ENCODE measurements at places on chromosomes 5 and 9. TPM values are rescaled to one million over a fixed set of nuclear protein-coding genes. Genes with fewer than 3 reads are reported as not detected.

Gene PDZD2
- total RNA-seq, result 5.3 TPM

DNA sequence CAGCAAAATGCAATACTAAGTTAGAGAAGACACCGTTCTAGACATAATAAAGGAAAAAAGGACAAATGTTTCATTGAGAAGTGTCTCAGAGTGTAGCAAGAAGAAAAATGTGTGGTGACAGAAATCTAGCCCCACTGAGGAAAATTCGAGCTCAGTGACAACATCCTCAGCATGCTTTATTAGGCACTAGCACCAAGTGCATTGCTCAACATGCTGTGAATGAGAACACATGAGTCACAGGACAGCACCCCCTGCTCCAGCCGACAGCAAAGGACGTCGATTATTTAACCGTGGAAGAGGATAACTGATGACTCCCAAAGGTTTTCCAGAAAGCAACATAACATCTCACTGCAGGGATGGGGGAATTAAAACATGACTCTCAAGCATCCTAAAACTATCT lies 182.7 kb downstream of the GNAQ start:
- DNase-seq, result peak; percentile 79

Gene MCTP1
- total RNA-seq, result 22.1 TPM

DNA sequence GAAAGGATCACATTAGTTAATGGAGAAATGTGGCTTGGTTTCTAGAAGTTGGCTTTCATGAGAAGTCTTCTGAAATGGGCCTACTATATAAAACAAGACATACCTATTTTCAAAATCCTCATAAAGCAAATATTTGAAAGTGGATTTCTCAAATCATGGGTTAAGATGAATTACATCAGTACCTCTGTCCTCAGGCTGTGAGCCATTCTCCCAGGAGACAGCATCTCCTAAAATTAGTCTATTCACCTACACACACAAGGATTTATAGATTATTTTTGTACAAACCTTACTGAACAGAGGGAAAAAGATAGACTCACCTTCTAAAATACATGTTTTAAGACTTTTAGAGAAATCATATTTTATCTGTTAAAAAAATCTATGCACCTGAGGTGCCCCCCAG lies 32.1 kb upstream of the SPOCK1 start:
- no peak for DNase-seq

DNA sequence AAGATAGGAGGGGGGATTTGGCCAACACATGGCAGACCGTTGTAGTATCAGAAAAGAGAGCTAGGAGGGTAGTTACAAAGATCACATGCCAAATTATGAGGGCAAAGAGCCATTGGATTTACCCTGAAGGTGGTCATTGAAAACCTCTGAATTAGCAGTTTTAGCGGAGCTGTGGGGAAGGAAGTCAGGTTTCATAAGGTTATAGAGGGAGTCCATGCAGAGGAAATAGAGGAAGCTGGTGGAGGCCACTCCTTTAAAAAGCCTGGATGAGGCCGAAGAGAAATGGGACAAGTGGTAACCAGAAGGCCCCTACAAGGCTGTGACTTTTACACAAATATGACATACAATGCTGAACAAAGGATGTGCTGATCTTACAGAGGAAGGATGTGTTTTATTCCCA lies 13.2 kb downstream of the DOCK8 start:
- DNase-seq, result no peak

- DNase-seq, result no peak
Measured at GRCh38 chr9:6633378-6633777, 12.2 kb downstream of the GLDC start.

GRCh38 chr5:132812123-132812765 lies 858 bp upstream of the SOWAHA start:
- DNase-seq, result no peak

Gene PHF24
- not detected for total RNA-seq

DNA sequence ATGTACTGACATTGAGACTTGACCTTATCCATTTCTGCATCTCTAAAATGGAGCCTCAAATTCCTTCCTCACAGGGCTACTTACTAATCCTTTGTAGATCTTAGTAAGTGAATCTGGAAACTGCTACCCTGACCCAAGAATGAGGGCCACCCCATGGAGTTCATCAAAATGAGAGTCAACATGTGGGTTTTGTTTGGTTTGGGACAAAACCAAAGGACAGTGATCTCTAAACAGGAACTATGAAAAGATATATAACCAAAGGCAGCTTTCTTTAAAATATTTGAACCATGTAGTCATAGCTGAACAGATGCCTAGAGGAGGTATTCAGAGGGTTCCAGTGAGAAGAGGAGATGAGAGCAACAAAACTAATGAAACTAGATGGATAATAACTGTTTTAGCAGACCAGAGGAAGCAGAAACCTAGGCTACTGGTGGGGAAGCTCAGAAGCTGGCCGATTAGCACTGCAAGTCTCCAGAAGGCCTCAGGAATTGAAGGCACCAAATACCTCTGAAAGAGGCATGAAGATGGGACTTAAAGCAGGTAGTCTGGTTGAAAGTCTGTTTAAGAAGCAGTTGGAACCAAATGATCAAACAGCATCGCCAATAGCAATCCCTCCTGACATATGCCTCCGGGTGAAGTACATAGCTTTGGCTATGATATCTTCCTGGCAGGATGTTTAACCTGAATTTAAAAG lies 45.8 kb downstream of the THOC3 start:
- DNase-seq, result no peak

Gene FBLL1
- total RNA-seq, result not detected

- no peak for DNase-seq
Measured at GRCh38 chr5:107294211-107294550, 376.6 kb downstream of the EFNA5 start.

Gene EGR1
- total RNA-seq, result 1.1 TPM

- no peak for DNase-seq
Measured at GRCh38 chr5:38077652-38078051, 180.7 kb upstream of the EGFLAM start.

DNA sequence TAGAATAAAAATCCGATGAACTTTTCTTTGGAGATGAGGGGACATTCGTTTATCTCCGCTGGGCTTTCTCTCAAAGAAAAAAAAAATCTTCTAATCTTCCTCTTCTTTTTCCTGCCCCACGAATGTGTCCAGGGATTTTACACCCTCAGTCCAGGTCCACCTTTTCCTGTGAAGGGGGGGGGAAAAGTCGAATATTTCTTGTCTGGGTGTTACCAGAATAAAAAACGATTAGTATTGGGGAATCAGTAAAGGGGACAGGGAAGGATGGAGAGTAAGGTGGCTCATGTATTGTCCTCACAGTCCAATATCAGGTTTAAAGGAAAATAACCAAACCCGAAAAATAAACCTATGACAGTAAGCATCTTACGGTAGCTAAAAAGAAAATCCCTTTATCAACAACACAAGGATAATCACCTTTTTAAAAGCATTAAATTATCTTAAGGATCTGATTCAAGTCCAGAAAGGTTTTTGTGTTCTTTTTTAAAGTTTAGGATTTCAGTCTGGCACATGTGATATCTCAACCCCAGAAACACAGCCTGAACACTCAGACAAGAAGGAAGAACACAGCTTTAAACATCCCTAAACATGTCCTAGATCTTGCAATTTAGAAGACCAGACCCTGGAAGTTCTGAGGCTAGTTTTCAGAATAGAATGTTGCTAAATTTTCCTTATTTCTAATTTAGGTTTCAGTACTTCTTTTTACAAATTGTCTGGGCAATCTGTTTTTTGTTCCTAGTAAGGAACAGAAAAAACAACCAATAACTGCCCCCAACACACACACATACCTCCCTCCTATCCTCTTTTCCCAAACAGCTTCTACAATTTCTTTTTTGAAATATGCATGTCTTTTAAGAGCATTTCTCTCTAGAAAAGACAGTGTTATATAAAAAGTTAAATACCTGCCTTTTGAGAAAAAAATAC lies 1.2 kb downstream of the ZNF608 start:
- DNase-seq, result no peak
